ENCODE measurements at places on chromosomes 4 and X.

DNA sequence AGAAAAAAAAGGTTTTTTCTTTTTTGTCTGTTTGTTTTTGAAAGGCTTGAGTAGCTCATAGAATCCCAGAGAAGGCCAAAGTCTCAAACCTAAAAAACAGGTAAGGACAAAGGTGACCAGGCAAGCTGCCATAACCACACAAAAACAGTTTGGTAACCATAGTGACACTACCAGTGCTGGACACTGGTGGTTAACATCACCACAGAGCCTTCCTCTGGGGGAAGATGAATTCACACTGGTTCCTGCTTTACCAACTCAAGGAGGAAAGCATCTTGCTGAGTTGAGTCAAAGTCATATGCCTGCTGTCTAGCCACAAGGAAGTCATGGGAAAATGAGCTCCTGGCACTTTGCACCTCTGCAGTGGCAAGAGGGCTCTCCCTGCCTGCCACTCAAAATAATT, 32.5 kb downstream of the IDS start:
- no peak for DNase-seq

DNA sequence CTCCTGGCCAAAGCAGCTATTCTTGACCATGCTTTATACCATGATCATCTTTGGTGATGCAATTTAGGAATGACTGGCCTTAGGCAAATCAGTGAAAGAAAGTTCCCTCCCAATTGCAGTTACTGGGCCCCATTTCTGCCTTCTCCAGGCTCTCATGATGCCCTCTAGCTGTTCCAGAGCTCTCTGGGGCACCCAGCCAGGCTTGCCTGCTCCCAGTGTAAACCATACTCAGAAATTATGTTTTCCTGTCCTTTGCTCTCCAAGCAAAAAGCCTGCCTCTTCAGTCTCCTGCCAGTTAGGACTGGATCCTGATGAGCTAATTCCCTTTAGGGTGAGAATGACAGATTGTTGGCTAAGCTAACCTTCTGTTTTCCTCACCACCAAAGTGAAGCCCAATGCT, 85.3 kb upstream of the RBPJ start:
- DNase-seq, result no peak

DNA sequence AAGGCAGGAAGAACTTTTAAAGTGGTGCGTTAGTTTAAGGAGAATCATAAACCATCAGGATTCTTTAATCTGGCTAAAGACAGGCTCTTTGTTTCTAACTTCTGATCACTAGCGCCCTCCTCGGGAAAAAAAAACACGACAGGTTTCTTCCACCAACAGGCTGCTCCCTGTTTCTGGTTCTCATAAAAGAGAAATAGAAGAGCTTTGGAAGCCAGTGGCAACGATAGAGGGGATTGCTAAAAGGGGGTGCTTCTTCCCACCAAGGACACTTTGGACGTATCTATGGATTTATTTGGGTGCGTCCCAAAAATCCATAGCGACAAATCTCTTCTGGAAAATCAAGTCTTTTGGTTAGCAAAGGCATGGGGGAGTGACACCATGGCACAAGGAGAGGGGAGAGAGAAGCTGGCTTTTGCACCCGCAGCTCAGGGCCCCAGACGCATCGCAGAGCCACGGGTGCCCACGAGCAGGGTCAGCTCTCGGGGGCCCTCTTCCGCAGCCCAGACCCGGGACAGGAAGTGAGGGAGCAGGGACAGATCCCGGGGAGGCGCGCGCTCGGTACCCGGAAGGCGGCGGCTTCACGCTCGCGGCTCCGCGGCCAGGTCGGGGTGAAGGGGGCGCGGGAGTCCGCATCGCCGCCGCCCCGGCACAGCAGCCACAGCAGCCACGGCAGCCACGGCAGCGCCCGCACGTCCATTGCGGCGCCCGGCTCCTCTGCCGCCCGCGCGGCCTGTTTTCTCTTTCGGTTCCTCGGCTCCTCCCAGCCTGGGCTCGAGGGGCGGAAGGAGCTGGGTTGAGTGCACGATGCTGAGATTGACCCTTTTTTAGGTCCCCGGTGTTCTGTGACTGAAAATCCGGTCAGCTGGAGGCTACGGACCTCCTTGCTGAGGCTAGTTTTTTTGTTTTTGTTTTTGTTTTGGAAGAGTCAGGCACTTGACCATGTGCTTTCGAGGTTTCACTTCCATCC, at the start of gene CTSO:
Gene CTSO (minus strand): TSS at position 716 of the 967 bp plus-strand sequence. CDS start 19 bp downstream, at position 697.
- DNase-seq, result peak; percentile 23

DNA sequence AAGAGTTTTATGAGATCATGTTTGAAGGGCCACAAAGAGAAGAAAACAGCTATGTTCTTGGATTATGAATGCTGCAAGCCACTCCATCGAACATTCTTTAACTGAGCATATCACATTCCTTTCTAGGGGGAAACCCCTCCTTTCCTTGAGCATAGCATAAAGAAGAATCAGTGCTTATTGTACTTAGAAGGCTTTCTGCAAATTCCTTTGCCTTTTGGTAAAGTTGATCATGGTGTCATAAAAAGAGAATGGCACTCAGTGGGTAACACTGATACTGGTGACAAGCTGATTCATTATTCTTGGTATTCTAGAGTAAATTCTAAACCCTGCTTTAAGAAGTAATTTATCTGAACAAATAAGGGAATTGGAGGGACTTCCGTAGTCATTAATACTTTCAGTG, 88.5 kb upstream of the GPR34 start:
- no peak for DNase-seq

DNA sequence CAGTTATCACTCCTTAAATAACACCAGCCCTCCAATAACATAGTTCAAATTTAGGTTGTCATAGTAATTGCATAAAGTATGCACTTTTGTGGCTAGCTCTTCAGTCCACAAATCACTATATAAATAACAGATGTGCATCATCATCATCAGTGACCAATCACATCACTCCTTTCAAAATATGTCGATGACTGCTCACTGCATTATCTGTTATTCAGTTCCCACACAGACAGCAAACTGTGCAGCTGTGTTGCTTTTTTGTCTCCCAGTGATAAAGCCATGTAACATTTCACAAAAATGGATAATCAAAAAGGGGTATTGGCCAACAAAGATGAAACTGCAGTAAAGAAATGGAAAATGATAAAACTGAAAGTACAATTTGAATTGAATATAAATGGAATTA, 205.4 kb downstream of the DCLK2 start:
- DNase-seq, result no peak

DNA sequence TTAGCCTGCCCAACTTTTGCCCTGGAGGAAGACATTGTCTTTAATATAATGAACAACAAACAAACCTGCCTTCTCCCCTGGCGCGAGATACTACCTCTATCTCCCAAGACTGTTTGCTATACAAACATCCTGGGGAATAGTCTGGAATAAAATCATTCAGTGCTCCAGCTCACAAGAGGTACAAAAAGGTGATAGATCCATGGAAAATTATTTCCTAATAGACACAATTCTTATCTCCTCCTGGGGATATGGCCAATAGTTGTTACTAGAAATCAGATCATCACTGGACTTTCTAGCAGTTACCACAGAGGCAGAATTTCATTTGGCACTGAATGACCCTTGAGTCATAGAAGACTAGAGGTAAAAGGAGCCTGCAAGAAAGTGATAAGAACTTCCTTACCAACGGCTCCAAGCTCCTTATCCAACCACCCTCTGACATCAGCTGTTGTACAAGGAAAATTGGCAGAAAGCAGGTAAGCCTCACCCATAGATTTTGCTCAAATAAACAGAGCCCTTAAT, 38.1 kb downstream of the MID1 start:
- no peak for DNase-seq

- no peak for DNase-seq
These were observed 6.1 kb downstream of the SPATA18 start for GRCh38 chr4:52057196-52057595.

GRCh38 chr4:26685250-26685649, 101.4 kb downstream of the TBC1D19 start:
- DNase-seq, result no peak

DNA sequence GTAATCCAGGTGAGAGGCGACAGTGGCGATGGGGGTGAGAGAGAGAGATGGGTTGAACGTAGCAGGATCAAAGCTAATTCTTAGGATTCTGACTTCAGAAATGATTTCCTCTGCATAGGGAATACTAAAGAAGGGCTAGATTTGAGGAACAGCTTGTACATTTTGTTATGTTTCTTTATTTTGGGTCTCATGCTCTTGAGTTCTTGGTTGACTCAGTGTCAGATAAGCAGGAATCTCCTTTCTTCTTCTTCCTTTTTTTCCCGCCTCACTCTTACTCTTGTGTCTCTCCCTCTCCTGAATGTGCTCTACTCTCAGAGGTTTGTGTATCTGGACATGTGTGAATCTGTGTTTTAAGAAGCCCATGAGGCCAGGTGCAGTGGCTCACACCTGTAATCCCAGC, 36.4 kb downstream of the FAM193A start:
- no peak for DNase-seq

GRCh38 chr4:83139514-83140156, 25.1 kb upstream of the PLAC8 start:
- DNase-seq, result no peak

GRCh38 chr4:174120446-174121295, 162.8 kb downstream of the FBXO8 start:
- no peak for DNase-seq

DNA sequence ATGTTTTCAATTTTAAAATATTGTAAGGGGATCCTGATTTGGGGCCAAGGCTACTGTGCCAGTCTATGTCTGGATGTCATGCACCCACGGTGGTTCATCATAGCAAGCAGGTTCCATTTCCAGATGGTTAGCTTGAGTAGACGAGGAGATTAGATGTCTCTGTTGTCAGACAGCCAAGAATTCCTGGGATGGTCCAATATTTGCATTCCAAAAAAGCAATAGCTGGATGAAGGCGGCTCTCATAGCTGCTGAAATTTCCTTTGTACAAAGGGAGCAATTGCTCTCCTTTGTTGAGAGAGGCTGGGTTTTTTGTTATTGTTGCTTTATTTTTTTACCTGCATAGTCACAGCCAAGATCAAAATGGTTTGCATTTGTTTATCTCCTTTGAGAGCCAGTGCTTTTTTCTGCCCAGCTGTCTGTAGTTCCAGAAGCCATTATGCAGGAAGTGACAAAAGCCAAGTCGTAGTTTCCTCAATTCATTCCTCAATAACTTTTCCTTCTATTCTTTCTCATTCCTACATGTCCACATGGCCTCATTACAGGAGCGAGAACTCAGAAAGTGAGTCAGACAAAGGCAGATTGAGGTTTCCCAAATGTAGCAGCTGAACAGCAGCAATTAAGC, 107.9 kb downstream of the MMRN1 start:
- no peak for DNase-seq

- DNase-seq, result no peak
These were observed 85.5 kb downstream of the USP46 start for GRCh38 chr4:52573551-52573950.

DNA sequence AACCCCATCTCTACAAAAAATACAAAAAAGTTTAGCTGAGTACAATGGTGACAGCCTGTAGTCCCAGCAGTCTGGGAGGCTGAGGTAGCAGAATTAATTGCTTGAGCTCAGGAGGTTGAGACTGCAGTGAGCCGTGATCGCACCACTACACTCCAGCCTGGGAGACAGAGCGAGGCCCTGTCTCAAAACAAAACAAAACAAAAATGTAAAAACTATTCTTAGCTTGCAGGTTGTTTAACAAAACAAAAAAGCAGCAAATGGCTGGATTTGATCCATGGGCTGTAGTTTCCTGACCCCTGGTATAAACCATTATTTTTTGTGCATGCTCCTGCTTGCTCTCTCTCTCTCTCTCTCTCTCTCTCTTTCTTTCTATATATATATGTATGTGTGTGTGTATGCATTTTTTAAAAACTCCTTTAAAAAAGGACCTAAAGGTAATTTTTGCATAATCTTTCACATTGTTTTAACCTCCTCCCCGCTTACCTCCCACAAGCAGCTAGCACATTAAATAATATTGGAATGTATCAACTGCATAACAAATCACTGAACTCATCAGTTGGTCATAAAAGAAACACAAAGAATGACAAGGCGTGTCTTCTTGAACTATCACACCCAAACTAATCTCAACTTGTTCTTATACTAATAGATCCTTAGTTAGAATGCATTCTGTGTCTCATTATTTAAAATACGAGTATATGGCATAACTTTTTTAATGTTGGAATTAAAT, 4.8 kb downstream of the AREG start:
- no peak for DNase-seq

GRCh38 chr4:162681212-162681611, 485.5 kb downstream of the NAF1 start:
- no peak for DNase-seq

- no peak for DNase-seq
These were observed 53.9 kb downstream of the PROM1 start for GRCh38 chr4:16029886-16030285.

DNA sequence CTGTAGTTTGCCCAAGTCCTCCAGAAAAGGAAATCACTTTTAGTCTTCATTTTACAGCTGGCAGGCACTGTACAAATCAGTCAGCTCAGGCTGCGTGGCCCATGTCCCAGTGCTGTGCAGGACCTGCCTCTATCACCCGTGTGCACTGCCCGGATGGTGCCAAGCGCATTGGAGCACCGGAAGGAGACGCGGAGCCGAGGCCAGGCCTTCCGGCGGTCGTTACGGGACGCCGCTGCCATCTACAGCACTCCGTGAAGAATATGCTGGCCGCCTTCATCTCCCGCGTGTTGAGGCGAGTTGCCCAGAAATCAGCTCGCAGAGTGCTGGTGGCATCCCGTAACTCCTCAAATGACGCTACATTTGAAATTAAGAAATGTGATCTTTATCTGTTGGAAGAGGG, at the start of gene PDHA2:
Gene PDHA2 (plus strand): TSS at position 203 of the 400 bp plus-strand sequence. CDS start 58 bp downstream, at position 261.
- no peak for DNase-seq

DNA sequence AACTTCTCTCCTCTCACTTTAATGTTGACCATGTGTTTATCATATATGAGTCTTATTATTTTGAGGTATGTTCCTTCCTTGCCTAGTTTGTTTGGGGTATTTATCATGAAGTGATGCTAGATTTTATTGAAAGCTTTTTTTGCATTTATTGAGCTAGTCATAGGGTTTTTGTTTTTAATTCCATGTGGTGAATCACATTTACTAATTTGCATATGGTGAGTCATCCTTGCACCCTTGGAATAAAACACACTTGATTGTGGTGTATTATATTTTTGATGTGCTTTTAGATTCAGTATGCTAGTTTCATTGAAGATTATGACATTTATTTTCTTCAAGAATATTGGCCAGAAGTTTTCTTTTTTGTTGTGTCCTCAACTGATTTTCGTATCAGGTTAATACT, 464.6 kb downstream of the PCDH18 start:
- no peak for DNase-seq

DNA sequence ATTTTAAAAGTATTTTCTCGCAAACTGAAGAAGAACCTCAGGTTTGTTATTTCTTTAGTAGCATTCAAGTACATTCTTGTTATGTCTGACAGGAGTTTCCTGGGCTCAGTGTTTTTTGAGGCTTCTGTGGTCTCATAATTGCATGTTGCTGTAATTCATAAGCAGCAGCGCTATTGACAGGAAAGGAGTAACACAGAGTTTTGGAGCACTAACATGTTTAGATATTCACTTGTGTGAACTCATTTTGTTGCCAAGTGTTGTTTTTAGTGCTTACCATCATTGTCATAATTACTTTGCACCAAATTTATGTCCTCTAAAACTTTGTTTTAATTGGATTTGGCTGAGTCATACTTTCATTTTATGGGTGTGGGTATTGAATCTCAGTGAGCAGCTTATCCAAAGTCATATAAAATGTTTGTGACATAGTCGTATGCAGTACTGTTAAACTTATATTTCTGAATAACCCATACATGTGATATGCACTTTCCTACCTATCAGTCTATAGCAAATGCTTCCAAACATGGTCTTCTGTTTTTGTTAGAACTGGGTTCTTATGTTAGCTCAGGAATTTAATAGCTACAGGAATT, 358.7 kb upstream of the CTSO start:
- DNase-seq, result no peak

All from activated T-helper 1 cell treated with anti-CD3 and anti-CD28 coated beads, Interleukin-2, amount 50 U/mL, for 16 hours (primary cell).